CD4-positive, alpha-beta T cell treated with Interleukin-21 for 1 hour (primary cell): ENCODE measurements at places on chromosomes 12 and 14.

- DNase-seq = no peak
Observed at GRCh38 chr12:52145228-52146088, 46.4 kb downstream of the KRT80 start.

DNA sequence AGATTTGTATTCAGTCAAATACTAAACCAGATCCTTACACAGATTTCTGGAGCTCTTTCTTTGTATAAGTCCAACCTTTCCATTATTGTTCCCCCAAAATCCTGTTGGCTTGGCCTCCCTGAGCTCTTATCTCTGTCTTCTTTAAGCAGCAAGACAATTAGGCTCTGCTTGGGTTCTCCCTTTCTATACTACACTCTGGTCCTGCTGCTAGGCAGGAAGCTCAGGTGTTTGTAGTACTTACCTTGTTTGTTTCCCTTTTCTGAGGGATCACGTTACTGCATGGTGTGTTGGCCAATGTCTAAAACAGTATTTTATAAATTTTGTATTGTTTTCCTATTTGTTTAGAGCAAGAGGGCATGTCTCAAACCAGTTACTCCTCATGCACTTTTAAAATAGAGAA, 192.9 kb downstream of the PRKD1 start:
- DNase-seq = no peak

GRCh38 chr14:25431211-25432076, 381.5 kb upstream of the STXBP6 start:
- no peak for DNase-seq

GRCh38 chr12:52215587-52216031, 17.4 kb upstream of the KRT7 start:
- DNase-seq = no peak

DNA sequence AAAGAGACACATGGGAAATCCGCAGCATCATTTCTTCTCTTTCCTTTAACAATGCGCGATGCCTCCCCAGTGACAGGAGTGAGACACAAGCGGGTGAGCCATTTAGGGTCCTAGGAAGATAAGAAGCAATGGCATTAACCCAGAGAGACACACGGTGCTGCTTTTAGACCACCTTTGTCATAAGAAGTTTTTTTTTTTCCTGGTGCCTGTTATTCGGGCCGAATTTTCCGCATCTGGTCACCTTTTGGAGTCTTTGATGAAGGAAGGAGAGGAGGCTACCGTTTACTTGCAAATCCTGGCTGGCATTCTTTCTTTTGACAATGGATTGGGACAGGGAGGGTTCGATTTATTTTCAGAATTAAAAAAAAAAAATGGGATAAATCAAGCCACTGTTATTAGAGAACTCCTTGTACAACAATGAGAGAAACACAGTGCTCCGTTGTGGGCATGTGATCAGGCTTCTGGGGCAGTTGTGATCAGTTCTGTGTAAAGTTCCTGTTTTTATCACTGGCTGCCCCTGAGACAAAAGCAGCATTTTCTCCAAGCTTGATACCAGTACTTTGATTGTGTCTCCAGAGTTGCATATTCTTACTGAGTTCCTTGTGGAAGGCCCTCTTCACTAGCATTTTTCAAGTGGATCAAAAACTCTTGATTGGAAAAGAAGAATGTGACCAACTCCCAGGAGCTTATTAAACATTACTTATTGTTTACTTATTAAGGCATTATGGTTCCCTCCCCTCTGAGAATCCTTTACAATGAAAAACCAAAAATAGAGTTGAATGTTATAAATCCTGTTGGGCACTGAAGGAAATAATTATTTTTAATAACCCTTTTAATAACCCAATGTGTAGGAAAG, 1.1 kb downstream of the DIP2B start:
- no peak for DNase-seq

- no peak for DNase-seq
Observed at GRCh38 chr12:48780381-48781025, 8.4 kb downstream of the ADCY6 start.

GRCh38 chr14:81805785-81806184, 272.1 kb upstream of the SEL1L start:
- no peak for DNase-seq

DNA sequence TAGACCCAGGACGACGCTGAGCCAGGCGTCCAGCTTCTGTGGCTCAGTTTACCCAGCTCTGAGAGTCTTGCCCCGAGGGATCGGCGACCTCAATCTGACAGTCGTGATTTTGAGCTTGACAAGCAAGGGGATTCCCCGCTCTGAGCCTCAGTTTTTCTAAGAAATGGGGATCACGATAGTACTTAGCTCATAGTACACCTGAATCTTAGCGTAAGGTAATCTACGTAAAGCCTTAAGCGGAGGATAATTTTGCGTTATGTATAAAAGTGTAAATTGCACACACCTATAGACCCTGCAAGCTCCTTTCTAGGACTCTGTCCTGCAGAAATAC, 285 bp downstream of the MVK start:
- DNase-seq = no peak

DNA sequence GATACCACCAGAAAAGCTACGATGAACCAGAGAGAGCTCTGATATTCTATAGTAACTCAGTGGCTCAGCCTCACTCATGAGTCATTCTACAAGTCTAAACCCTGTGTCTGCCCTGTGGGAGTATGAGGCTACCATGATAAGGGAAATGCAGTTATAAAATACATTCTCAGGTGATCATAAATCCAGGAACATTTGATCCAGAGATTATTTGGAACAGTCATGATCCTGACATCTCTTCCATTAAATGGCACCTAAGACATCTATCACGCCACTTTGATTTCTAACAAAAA, 202.6 kb upstream of the RASSF8 start:
- DNase-seq = no peak

DNA sequence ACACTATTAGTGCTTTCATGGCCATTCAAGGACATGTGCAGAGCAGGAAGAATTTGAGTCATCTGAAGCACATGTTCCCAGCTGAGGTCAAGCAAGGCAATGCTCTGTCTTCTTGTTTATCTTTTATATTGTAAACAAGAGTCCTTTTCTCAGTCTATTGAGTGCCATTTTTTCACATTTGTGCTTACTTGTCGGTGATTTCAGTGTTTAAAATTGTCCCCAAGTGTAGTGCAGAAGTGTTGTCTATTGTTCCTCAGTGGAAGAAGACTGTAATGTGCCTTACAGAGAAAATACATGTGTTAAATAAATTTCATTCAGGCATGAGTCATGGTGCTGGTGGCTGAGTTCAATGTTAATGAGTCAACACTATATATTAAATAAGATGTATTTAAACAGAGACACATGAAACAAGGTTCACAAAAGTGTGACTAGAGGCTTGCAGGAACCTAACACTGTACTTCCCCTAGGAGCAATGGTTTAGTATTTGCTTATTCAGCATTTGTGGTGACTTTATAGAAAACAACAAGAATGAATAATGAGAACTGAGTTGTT, 391.1 kb downstream of the LRIG3 start:
- DNase-seq = no peak

- DNase-seq = no peak
Observed at GRCh38 chr12:64976131-64976530, 145.0 kb downstream of the WIF1 start.

- DNase-seq = no peak
Observed at GRCh38 chr12:70671698-70672097, 34.5 kb upstream of the PTPRB start.

DNA sequence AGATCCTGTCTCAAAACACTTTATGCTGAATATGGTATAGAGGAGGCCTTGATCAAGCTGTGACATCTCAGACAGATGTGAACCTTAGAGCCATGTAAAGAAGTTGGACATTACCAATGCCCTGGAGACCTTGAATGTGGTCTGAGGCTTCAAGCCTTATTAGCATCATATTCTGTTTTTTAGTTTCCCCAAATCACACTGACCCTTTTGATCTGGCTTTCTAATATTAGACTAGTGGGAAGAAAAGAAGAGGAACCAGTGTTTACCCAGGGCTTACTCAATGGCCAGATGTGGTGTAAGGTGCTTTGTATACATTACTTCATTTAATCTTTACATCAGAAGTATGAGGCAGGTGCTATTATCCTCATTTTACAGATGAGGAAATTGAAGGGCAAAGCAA, 10.6 kb upstream of the TBPL2 start:
- no peak for DNase-seq

DNA sequence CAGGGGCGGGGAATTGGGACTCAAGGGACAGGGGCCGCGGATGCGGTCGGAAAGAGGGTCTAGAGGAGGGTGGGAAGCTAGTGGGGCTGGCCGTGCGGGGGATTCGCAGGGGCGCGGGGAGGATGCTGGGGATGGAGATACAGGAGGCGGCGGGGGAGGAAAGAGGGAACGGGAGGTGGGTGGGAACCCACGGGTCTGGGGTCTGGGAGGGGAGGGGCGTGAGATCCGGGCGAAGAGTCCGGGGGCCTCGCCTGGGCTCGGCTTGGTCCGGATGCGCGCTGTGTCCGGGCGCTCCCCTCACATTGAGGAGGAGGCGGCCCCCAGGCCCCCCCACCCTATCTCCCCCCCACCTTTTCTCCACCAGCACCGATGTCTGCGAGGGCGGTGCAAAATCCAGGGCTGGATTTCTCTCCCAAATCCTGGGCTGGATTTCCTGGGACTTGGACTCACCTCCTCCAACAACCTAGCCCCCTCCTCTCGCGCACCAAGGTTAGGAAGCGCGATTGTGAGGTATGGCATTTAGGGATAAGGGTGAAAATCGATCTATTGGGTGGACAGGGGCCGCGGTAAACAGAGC, at the start of gene AGAP2:
TSS of gene AGAP2 (minus strand) at position 82 of the 577 bp plus-strand sequence. CDS start 496 bp downstream, outside the sequence.
- no peak for DNase-seq

GRCh38 chr12:104656383-104656782, 199.6 kb downstream of the CHST11 start:
- DNase-seq = no peak

DNA sequence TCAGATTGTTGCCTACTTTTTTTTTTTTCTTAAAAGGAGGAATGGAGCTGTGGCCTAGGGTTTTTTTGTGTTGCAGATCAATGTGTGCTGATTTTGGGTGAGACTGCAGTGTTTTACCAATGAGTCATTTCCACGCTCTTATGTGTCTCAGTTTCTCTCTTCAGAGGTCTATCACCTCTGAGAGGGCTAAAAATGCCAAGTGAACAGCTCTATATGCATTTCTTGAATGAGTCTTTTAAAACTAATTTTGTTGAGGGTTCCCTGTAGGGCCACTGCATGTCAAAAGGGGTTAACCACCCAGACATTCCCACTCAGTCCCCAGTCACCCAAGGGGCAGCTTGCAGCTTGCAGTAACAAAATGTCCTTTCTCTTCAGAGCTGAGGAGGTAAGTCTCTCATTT, 24.3 kb upstream of the GLIPR1L2 start:
- DNase-seq = no peak

GRCh38 chr12:2686280-2686646, 108.5 kb upstream of the FKBP4 start:
- no peak for DNase-seq

GRCh38 chr12:69000074-69000473, 67.1 kb upstream of the CPM start:
- no peak for DNase-seq

GRCh38 chr14:103045371-103045869, 11.9 kb downstream of the CDC42BPB start:
- DNase-seq = no peak

DNA sequence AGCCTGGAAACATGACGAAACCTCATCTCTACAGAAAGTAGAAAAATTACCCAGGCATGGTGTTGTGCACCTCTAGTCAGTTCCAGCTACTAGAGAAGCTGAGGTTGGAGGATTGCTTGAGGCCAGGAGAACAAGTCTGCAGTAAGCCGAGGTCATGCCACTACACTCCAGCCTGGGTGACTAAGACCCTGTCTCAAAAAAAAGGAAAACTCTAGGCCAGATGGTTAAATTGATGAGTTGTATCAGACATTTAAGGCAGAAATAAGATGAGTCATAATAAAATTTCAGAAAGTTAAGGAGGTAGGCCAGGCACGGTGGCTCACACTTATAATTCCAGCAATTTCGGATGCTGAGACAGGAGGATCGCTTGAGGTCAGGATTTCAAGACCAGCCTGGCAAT, 10.7 kb downstream of the EIF2S1 start:
- DNase-seq = no peak

GRCh38 chr14:73463411-73463810, 5.1 kb upstream of the NUMB start:
- peak; percentile 29 for DNase-seq

GRCh38 chr12:11834931-11835330, 185.5 kb downstream of the ETV6 start:
- DNase-seq = no peak

DNA sequence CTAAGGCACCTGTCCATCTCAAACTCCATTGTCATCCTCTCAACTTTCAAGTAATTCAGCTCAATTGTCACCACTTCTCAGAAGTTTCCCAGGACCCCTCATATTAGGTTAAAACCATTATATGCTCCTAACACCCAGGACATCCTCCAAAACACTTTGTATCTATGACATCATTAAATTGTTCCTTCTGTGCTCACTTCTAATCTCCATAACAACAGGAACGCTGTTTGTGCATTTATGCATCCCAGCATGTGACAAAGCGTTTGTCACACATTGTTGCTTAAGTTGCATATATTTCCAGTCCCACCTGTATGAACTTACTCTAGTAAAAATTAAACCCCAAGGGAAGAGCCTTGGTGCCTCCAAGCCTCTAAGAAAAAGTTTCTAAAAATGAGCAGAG, 133.9 kb downstream of the TBX5 start:
- no peak for DNase-seq

DNA sequence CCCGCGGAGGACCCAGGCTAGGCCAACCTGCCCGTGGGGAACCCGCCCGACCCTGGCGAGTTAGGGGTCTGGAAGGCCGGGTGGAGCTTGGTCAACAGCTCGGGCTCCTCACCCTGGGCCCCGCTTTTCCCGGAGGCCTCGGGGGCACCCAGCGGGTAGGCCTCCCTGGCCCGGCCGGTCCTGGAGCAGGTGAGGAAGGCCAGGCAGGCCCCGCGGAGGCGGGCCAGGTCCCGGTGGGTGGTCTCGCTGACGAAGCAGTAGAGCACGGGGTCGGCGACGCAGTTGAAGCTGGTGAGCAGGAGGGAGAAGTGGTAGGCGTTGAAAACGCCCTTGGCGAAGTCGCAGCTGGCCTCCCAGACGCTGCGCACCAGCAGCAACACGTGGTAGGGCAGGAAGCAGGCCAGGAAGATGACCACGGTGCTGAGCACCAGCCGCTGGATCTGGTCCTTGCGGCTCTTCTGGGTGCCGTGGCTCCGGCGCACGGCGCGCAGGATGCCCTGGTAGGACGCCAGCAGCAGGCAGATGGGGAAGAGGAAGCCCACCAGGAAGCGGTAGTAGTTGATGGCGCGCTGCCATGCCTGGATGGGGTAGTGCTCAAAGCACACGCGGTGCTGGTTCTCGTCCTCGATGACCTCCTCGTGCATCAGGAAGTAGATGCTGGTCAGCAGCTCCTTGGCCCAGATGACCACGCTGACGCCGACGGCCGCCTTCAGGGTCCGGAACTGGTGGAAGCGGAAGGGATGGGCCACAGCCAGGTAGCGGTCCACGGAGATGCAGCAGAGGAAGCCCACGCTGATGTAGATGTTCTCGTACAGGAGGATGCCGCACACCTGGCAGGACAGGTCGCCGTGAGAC, 10.3 kb downstream of the GPR68 start:
- no peak for DNase-seq

- no peak for DNase-seq
Observed at GRCh38 chr12:75868501-75868900, 163.1 kb downstream of the PHLDA1 start.

- DNase-seq = peak; percentile 23
Observed at GRCh38 chr14:68784226-68784910, 8.5 kb downstream of the ZFP36L1 start.

- peak; percentile 35 for DNase-seq
Observed at GRCh38 chr12:66087365-66087943, 43.1 kb downstream of the LLPH start.
